Stimulated activated CD8-positive, alpha-beta memory T cell treated with anti-CD3 and anti-CD28 coated beads, Interleukin-2, amount 100 ng/mL, for 1 hour (primary cell): ENCODE measurements at places on chromosomes 6 and 20.

GRCh38 chr20:39874049-39874893, 814.8 kb downstream of the MAFB start:
- DNase-seq = no peak

GRCh38 chr6:49325891-49326290, 137.2 kb downstream of the MMUT start:
- no peak for DNase-seq

DNA sequence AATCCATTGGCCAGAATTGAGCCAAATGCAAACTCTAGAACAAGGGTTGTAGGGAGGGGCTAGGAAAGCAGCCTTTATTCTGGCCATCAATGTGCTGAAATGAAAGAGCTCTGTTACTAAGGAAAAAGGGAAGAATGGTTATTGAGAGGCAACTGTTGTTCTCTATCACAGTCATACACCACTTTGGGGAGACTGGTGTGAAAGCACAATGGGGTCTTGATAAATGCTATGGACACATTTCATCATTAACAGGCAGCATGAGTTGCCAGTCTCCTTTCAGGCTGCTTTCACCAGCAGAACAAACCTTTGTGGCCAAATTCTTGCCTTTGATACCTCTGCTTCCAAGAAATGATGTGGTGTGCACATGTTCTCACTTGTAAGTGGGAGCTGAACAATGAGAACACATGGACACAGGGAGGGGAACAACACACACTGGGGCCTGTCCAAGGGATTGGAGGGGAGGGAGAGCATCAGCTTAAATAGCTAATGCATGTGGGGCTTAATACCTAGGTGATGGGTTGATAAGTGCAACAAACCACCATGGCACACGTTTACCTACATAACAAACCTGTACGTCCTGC, 86.2 kb downstream of the CDS2 start:
- no peak for DNase-seq

DNA sequence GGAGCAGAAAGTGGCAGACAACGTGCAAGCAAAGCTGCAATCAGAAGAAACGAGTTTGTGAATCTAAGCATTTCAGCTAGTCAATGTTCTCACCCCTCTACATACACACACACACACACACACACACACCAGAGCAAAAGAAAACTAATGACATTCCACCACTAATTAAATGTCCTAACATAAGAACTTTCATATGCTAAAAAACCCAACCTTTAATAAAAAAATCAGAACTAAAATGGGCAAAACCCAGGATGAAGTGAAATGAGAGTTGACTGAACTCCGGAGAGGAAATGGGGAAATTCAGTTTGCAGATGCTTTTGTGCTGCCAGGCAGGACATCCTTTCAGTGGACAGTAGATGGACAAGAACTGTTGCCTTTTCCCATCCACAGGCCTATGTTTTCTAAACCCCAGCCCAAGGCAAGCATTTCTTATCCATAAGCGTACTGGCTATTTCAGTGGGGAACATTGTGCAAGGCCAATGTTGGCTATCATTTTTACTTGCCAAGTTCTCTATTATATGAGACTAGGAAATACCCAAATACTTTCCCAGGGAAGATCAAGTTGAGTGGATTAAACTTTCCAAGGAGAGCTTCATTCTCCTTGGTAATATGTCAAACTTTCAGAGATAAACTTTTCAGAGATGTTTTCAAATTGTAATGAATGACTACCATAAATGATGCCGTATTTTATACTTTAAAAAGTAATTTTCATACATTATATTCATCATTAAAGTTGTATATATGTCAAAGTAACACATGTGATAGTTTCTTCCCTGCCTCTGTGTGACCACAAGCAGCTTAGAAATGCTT, 27.3 kb downstream of the RIN2 start:
- DNase-seq = no peak
